ENCODE measurements at places on chromosomes 5 and 9. TPM values are rescaled to one million over a fixed set of nuclear protein-coding genes. Genes with fewer than 3 reads are reported as not detected.

INSL4 gene
- total RNA-seq, result not detected

ENTREP1 gene
- 2.9 TPM for total RNA-seq

IFNK gene
- total RNA-seq, result not detected

GOLM1 gene
- 20.9 TPM for total RNA-seq

- DNase-seq, result no peak
These were observed 1.6 kb upstream of the TNIP1 start for GRCh38 chr5:151082282-151082902.

PLEKHG4B gene
- 1.1 TPM for total RNA-seq

All from sciatic nerve (tissue), 2 donors.